ENCODE measurements at places on chromosomes 12 and 14.

DNA sequence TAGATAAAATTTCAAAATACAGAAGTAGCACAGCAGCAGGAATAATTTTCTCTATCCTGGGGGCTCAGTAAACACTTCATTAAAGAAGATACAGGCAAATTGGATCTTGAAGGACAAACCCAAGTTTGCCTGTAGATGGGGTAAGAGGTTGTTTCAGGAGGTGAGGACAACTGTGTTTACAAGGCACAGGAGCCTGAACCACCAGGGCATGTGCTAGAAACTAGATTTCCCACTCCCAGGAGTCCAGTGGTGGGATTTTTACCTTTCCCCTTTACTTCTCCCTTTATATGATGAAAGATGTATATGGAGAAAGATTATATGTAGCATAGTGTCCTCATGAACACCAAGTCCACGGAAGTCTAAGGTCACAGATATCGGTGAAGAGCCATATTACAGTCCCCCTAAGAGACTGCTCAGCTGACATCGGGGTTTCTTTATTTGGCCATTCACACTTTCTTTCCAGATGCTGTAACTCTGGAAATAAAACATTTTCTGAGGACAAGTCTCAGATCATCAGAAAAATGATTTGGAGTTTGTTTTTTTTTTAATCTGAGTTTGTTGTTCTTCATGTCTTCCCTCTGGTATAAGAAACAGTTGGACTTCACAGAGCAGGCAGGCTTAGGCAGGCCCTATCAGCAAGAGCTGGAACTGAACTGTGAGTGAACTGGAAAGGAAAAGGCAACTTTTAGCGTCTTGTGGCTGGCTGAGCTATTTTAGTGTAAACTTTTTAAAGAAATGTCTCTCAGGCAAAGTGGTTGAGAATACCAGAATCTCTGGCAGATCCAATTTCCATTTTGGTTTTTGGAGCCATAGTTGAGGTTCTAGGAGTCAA, 8.0 kb upstream of the EVL start:
- no peak for DNase-seq

DNA sequence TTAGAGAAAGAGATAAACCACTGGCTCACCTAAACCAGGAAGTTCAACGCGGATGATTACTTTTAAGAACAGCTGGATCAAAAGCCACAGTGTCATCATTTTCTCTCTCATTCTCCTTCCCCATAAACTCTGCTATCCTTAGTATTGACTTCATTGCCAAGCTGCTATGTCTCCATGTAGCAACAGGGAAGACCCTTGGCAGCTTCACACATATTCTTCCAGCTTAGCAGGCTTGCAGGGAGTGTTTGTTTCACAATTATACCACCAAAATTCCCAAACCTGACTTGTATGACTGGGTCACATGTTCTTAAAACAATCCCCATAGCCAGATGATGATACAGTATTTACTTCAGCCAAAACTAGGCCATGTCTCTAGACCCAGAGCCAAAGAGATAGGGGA, 235.5 kb downstream of the PAWR start:
- DNase-seq, result no peak

- DNase-seq, result no peak
Measured at GRCh38 chr14:101476916-101477553, 84.3 kb upstream of the DIO3 start.

DNA sequence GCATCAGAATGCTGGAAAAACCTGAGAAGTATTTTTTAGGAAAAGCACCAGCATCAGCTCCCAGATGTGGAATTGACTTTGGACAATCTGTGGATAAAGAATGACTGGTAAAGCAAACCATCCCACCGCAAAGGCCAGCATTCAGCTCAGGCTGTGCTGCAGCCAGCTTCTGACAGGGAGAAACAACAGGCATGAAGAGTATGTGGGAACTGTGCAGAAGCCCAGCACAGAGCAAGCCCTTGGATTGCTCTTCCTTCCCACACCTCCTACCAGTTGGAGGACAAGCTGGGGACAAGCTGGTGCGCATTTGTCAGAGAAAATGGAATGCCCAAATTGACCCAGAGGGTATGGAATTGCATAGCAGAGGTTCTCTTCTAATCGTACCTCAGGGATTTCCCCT, 228.1 kb downstream of the ANO2 start:
- DNase-seq, result no peak

- DNase-seq, result no peak
Measured at GRCh38 chr12:34607520-34608195, 585.4 kb downstream of the ALG10 start.

DNA sequence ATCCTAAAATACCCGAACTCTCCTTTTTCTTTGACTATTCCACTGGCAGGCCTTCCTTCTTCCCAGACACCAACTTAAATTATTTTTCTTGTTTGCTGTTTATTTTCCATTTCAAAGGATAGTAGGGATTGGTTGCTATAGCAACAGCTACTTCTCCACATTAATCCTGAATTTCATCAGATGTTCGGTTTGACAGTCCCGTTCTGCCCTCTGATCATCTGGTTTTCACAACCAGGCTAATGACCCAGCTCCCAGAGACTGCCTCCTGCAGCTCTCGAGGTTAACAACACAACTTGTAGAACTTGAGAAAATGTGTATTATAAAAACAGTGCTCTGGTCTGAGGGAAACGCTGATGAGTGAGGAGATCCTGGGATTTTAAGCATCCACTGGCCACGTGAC, 45.5 kb downstream of the NUAK1 start:
- no peak for DNase-seq

DNA sequence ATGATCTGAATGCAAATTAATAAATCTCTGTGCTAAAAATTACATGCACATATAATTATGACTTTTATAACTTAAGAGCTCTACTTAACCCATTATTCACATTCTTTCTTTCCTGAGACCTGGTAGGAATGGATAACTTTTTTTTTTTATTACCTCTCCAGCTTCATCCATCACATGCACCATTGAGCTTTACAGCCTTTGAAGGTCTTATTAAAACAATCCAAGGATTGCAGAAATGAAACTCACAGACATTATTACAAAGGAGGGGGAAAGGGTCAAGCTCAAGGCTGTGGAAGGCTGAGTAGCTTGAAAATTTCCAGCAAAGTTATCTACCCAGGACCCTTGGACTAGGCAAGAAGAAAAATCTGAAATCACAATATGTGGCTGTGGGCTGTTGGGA, 202.5 kb upstream of the GRIP1 start:
- no peak for DNase-seq

- DNase-seq, result no peak
Measured at GRCh38 chr14:67440513-67440912, 28.5 kb upstream of the PLEK2 start.

GRCh38 chr12:69578283-69578682, 7.0 kb upstream of the CCT2 start:
- DNase-seq, result no peak

GRCh38 chr12:83739607-83740006, 1052.9 kb downstream of the TMTC2 start:
- DNase-seq, result no peak

All from activated naive CD4-positive, alpha-beta T cell (primary cell).